OCI-M1 (cell line): ENCODE measurements at places on chromosomes 3 and 15.

DNA sequence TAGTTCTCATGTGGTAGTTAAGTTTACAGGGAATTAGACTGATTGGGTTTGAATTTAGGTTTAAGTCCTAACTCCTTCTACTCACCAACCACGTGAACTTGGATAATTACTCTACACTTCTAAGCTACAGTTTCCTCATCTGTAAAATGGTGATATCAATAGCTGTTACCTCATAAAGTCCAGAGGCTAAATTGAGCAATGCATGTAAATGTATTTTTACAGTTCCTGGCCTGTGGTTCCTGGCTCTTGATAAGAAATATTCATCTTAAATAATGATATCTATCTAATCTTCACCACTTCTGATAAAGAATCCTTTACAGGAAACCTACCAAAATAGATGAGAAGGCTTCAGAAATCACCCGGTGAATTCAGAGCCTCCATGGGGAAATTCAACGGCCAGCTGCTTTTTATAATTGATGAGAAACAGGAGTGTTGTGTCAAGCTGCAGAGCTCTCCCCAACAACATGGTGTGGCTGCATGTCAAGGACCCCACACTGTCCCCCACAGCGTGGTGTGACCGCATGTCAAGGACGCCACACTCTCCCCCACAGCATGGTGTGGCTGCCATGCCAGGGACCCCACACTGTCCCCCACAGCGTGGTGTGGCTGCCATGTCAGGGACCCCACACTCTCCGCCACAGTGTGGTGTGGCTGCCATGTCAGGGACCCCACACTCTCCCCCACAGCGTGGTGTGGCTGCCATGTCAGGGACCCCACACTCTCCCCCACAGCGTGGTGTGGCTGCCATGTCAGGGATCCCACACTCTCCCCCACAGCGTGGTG is 80.8 kb upstream of the PEX5L start:
- no peak for DNase-seq

DNA sequence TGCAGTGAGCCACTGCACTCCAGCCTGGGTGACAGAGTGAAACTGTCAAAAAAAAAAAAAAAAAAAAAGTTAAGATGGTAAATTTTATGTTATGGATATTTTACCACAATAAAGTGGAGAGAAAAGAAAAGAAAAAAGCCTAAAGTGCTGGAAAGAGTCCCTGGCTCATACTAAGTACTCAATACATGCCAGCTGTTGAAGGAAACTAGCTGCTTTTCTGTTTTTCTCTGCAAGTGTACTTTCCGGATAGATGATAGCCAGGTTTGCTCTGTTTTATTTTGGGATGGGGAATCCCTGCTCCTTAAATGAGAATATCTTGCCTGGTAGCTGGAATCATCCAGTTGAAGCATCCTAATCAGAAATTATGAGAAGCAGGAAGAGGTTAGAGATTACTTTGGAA is 10.9 kb downstream of the EID1 start:
- DNase-seq, result no peak

DNA sequence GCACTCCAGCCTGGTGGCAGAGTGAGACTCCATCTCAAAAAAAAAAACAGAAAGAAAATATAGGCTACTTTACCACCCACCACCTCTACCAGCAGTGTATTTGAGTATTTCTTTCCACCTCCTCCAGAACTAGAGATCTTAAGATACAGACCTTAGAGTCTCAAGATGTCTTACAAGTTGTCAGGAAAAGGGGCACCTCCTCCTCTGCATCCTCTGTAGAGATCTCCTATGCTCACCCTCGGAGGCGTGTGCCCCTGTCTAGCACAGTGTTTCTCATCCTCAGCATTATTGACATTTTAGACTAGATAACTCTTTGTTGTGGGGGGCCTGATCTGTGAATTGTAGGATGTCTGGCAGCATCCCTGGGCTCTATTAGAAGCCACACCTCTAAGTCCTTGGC is 27.7 kb upstream of the P4HTM start:
- no peak for DNase-seq

- DNase-seq, result no peak
Observed at GRCh38 chr3:180283251-180283650, 246.5 kb upstream of the PEX5L start.

GRCh38 chr15:90119367-90119766 is 17.1 kb upstream of the IDH2 start:
- no peak for DNase-seq

GRCh38 chr3:8712908-8713255 is 20.7 kb upstream of the CAV3 start:
- DNase-seq, result no peak

GRCh38 chr3:29668233-29668632 is 387.4 kb downstream of the RBMS3 start:
- no peak for DNase-seq

DNA sequence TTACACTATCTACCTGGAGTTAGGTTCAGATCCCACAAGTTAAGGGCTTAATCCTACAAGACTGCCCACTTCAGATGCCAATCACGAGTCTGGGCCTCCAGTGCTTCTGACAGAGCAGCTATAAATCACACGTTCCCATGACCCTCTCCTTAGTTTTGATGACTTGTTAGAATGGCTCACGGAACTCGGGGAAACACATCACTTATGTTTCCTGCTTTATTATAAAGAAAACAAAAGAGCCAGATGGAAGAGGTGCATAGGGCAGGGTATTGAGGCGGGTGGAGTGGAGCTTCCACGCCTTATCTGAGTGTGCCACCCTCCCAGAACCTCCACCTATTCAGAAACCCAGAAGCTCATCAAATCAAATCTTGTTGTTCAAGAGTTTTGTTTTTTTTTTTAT is 170.8 kb downstream of the MOBP start:
- peak; percentile 50 for DNase-seq

- DNase-seq, result peak; percentile 40
Observed at GRCh38 chr3:179179979-179180759, 32.0 kb downstream of the PIK3CA start.

- DNase-seq, result peak; percentile 2
Observed at GRCh38 chr3:186588632-186589031, 18.1 kb downstream of the DNAJB11 start.

GRCh38 chr3:71206305-71207165 is 377.0 kb downstream of the FOXP1 start:
- DNase-seq, result no peak

DNA sequence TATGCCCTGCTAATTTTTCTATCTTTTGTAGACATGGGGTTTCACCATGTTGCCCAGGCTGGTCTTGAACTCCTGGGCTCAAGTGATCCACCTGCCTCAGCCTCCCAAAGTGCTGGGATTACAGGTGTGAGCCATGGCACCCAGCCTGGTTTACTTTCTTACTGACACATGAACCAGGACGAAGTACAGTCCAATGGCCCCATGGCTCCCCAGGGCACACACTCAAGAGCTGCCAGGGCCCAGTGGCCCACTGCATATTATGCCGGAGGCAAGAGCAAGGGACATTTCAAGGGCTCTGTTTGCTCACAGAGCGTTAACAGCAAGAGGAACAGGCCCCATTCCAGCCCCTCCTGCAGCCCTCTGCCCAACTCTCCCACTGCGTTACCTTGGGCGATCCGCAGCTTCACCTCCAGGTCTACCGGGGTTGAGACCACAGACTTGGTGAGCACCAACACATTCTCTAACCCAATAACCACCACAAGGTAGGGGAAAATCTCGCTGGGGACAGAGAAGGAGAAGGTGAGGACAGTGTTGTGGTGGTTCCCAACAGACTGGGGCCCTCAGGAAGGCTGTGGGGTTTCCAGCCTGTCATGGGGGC is 42.8 kb downstream of the PTPN23 start:
- no peak for DNase-seq
